ENCODE measurements at places on chromosomes 1 and 21.

GRCh38 chr21:30190554-30190953 lies 23.9 kb upstream of the CLDN17 start:
- DNase-seq, result no peak

GRCh38 chr1:175433532-175434282 lies 241.1 kb upstream of the KIAA0040 start:
- no peak for DNase-seq

GRCh38 chr1:34263406-34263805 lies 86.7 kb downstream of the C1orf94 start:
- no peak for DNase-seq

GRCh38 chr1:24337455-24337854 lies 18.3 kb downstream of the GRHL3 start:
- DNase-seq, result no peak

GRCh38 chr1:160004001-160004400 lies 27.8 kb downstream of the PIGM start:
- no peak for DNase-seq

DNA sequence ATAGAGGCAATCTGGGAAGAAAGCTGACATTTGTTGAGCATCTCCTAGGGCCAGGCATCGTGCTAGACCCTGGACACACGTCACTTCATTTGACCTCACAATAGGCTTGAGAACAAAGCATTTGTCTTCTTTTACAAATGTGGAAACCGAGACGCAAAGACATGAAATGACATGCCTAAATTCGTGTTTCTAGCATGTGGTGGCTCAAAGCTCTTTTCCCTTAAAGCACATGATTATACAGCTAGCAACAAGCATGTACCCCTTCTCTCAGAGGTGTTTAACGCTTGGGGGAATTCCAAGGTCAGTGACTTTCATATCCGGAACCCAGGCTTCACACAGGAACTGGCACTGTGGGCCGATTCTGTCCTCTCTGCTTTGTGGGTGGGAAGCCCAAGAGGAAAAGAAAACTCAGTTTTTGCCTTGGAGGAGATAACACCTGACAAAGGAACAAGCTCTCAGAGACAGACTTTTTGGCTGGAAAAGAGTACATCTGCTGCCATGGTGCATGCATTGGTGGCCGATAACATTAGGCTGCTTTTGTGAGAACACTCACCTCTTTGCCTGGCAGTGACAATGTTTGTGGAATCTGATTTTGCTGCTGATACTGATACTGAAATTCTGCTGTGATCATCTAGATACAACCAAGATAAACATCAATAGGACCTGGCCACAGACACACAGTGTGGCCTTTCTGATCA lies 15.4 kb upstream of the CD2 start:
- no peak for DNase-seq

GRCh38 chr1:53447413-53447812 lies 11.8 kb upstream of the DMRTB1 start:
- no peak for DNase-seq

DNA sequence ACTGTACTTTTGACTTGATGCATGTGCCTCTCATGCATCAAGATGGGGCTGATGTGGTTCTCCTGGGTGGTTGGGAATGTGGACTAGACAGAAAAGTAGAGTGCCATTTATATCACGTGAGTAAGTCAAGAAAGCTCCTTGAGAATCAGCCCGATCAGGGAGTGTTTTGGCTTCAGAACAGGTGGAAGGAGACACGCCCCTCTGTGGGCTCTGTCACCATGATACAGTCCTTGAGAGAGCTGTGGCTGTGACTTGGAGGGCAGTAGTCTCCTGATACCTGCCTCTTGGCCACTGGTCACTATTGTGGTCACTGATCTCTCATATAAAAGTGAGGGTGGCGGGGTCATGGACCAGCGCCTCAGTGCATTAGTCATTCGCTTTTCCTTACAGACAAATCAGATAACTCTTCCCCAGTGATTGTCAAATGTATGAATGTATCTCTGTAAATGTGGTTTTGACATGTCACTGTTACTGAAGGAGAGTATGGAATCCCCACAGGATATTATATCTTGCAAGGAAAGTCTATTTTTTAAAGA lies 8.9 kb upstream of the C4BPB start:
- DNase-seq, result no peak

DNA sequence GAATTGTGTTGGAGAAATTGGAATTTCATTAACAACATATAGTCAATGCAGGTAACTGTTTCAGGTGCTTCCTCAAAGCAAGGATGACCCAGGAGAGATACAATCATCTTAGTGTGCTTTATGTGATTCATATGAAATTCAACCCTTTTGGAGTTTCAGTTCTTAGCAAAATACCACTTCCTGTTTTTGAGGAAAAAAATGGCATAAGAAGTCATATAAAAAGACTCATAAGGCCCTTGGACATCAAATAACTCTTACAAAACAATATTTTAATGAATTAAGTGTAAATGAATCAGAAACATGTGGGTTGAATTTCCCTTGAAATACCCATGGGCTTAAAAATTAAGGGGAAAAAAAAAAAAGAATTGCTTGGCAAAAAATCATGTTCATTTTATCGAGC lies 926.6 kb downstream of the LTN1 start:
- no peak for DNase-seq

- no peak for DNase-seq
These were observed 57.4 kb downstream of the PPP1R12B start for GRCh38 chr1:202405928-202406327.

DNA sequence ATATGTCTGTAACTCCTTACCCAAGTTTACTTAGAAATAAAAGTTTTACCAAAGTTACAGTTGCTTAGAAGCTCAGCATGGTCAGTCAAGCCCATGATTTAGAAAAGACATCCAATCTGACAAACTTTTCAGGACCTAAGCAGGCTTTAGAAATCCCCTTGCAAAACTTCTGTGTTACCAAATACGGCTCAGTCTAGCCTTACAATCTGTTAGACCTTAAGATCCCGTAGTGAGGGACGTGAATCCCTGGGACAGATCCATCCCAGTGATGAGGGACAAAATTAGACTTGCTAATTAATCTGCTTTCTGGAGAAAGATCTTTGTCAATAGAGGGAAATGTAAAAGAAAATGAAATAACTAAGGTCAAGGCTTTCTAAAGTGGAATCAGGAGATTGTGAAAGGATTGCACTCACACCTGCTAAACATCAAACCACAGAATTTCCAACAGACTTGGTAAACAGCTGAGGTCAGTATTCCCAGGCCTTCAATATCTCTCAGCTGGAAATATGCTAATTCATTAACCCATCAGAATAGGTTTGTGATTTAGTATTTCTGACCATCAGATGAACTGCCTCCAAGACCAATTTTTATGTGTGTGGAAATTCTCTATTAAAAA lies 375.3 kb downstream of the DUSP10 start:
- no peak for DNase-seq

GRCh38 chr1:206909161-206909882 lies 12.1 kb downstream of the IL24 start:
- DNase-seq, result no peak

DNA sequence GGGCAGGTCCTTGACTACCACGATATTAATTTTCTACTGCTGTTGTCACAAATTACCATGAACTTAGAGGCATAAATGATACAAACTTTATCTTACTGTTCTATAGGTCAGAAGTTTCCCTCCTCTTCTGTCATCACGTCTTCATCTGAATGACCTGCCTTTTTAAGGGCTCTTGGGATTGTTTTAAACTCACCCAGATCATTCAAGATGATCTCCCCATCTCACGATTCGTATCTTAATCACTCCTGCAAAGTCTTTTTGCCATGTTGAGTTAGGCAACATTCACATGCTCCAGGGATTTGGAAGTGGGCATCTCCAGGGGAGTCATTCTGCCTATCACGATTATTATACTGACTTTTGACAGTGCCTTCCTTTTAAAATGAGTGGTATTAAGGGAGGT lies 32.1 kb downstream of the NCAM2 start:
- no peak for DNase-seq

Data from SK-N-MC (cell line).